Stimulated activated CD4-positive, alpha-beta T cell treated with anti-CD3 and anti-CD28 coated beads, TNF-alpha, amount 100 ng/mL, for 1 hour (primary cell): ENCODE measurements at places on chromosomes 16 and 17.

GRCh38 chr16:16133943-16134604 is 89.2 kb downstream of the ABCC6 start:
- DNase-seq = no peak

GRCh38 chr17:65564793-65565192 is 3.3 kb upstream of the AXIN2 start:
- DNase-seq = no peak

GRCh38 chr16:85696781-85697180 is 8.0 kb upstream of the GINS2 start:
- DNase-seq = no peak

GRCh38 chr17:49101054-49101534 is 31.5 kb upstream of the B4GALNT2 start:
- DNase-seq = no peak

DNA sequence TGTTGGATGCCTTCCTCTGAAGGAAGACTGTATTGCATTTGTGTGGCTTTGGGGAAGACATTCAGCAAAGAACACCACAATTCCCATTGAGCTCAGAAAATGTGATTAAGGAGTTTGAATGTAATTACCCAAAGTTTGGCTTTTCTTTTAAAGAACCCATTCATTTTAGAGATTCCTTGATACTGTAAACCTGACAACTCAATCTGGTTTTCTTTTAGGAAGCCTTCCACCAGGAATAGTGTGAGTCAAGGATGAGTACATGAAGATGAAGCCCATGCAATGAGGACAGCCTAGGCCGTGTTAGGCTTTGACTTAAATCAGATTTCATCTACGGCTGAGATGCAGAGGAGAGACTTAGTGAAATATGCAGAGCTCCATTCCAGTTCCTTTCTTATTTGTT is 271.7 kb upstream of the TBX2 start:
- no peak for DNase-seq

GRCh38 chr16:82954224-82954929 is 327.6 kb downstream of the CDH13 start:
- DNase-seq = no peak

DNA sequence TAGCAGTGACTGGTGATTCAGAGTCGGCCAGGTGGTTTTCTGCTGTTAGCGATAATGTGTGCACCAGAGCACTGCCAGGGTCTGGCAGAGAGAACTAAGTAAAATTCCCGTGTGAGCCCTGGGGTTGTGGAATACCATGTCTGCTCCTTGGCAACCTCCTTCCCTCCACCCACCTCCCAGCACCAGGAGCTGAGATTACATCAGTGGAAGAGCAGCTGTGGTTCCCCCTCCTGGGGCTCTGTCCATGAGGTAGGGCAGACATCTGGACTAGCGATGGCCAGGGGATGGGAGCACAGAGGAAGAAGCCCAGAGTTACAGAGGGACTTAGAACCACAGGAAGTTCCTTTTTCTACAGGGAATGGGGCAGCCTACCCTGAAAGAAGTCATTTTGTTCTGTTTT is 15.8 kb downstream of the CLEC10A start:
- DNase-seq = no peak

DNA sequence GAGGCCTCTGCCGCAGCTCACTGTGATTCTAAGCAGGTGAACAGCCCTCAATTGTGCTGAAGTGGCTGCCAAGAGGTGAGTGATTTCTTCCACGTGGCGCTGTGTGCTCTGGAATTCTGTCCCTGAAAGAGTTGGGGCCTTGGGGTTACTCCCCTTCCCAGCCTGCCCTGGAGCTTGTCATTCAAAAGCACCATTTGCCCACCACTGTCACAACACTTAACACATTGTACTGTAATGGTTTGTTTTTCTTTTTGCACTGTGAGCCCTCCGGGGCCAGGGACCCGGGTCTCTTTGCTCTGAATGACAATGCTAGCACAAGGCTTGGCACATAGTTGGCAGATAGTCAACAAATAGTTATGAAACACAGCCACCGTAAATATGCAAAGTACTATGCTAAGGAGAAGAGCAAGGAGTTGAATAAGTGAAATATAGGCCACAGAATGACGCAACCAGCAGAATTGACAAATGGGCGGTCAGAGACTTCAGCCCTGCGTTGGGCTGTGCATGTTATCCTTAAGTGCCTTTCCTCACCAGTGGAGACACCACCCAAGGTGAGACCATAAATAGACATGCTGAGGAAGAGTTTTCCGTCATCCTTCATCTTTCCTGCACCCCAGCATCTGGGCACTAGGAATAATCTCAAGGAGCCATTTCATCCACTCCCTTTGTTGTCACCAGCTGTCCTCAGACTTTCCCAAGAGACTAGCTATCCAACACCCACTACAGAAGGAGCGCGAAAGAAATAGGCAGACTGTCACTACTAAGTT is 112.0 kb upstream of the DNAH9 start:
- no peak for DNase-seq

- DNase-seq = no peak
These were observed at the start of gene TNFSF12 for GRCh38 chr17:7548585-7549400. Gene TNFSF12 (plus strand): TSS chr17:7549058. CDS start chr17:7549154, 96 bp downstream.

DNA sequence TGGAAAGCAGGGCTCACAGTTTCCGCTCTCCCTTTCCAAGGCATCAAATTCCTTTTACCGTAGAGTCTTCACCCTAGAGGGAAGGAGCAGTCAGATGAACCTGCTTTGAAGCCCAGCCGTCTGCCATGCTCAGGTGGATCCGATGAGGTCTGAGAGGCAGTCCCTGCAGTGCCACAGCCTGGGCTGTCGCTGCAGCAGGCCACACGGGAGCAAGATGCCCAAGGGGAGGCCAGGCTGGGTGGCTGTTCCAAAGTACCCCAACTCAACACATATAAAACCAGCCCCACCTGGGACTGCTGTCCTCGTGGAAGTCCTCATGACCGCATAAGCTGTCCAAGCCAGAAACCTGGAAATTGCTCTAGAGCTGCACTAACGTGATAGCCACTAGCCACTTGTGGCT is 4.9 kb upstream of the LIMD2 start:
- no peak for DNase-seq

DNA sequence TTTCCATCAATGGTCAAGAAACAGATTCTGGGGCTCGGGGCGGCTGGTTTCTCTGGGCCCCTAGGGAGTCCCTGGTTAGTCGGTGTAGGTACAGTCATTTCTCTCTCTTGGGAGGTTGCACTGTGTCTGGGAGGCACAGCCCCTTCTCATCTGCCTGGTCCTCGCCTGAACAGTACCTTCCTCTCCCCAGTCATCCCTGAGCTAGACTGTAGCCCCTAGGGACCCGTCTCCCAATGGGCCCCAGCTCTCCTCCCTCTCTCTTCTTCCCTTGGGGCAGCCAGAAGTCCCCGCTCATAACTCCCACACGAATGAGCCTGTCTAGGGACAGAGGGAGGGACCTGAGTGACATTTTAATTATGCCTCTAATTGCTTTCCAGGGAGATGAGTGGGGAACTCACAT is 20.2 kb upstream of the CPSF4L start:
- no peak for DNase-seq

DNA sequence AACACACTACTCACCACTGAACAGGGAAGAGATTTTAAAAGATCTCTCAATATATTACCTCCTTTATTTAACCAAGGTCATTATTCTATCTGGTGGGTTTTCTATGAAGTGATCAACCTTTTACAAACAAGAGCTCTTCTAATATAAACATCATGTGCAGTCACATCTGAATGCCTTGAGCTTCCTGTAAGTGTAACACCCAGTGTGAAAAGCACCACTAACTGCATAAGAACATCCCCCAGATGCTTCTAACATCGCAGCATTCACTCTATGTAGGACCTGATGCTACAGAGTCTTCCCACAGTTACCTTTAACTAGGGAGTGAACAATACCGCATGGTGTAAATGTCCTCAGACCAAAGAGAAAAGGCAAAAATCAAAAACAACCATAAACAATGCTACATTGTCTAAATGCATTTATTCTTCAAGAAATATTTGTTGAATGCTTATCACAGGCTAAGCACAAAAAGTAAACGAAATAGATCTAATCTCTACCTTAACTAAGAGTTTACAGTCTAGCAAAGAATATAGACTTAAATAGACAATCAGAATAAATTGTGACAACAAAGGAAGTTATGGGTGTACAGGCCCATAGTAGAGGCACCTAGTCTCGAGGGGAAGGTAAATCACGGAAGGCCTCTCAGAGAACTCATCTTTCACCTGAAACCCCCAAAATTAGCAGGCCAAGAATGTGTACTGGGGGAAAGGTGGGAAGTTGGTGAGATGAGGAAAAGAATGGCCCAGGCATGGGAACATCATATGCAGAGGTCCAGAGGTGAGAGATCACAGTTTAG is 16.2 kb downstream of the SKAP1 start:
- no peak for DNase-seq

GRCh38 chr17:57544401-57544800 is 200.7 kb downstream of the CCDC182 start:
- no peak for DNase-seq

DNA sequence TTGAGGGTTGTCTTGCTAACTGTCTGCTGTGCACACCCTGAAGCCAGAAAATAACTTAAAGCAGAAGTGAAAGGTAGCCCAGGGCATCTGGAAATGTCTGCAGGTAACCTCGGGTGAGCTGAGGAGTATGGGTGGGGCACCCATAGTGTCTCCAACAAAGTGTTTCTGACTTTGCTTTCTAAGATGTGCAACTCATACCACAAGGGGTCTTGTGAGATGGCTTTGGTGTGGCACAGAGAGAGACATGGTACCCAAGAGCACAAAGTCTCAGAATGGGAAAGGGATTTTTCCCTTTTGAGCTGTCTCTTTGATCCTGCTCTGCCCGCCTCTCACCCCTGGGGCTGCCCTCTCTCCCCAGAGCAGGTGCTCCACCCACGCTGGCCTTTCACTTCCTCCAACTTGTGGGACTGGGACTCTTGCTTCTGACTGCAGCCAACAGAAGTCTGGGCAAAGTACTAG is 6.9 kb downstream of the CHD9 start:
- no peak for DNase-seq

DNA sequence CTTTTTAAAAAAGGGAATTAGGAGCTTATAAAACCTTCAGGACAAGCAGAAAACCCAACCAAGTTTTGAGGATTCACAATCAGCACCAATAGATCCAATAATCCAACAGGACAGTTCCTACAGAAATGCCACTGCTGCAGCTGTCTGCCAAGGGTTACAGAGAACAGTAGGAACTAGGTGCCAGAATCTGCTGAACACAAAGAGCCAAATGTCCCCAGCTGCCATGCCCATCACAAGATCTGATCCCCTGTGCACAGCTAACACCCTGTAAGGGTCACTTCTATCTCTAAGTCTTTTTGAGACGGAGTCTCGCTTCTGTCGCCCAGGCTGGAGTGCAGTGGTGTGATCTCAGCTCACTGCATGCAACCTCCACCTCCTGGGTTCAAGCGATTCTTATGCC is 262.3 kb downstream of the STX8 start:
- no peak for DNase-seq

GRCh38 chr16:85239239-85239638 is 127.0 kb upstream of the CIBAR2 start:
- DNase-seq = no peak

- DNase-seq = no peak
These were observed 34.1 kb upstream of the NDRG4 start for GRCh38 chr16:58465817-58466216.

GRCh38 chr16:62638964-62639870 is 603.0 kb upstream of the CDH8 start:
- DNase-seq = no peak

DNA sequence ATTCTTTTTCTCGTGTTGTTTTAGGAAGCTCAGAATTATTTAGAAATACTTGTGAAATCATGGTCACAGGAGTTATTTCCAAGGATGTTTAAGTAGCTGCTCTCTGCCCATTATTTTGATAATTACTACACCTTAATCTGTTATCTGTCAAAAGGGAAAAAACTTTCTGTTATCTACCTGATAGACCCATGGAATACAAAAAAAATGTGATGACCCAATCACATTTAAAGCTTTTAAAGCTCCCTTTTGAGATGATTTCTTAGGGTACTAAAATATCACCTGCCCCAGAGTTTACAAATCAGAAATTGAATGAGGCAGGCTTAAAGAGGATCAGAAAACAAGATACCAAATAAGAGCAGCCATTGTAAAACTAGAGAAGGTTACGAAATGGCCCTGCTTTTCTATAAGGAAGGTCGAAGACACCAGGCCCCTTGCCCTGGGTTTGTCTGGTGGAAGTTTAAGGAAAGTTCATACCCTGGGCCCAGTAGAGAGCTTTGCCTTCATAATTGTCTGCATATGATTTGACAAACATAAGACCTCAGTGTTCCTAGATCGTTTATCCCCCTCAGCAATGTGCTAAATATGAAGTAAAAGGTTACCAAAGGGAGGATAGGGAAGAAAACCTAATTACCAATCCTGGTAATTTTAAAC is 149.9 kb upstream of the TBX2 start:
- DNase-seq = no peak

GRCh38 chr17:76867578-76868175 is 527 bp upstream of the MGAT5B start:
- DNase-seq = no peak

DNA sequence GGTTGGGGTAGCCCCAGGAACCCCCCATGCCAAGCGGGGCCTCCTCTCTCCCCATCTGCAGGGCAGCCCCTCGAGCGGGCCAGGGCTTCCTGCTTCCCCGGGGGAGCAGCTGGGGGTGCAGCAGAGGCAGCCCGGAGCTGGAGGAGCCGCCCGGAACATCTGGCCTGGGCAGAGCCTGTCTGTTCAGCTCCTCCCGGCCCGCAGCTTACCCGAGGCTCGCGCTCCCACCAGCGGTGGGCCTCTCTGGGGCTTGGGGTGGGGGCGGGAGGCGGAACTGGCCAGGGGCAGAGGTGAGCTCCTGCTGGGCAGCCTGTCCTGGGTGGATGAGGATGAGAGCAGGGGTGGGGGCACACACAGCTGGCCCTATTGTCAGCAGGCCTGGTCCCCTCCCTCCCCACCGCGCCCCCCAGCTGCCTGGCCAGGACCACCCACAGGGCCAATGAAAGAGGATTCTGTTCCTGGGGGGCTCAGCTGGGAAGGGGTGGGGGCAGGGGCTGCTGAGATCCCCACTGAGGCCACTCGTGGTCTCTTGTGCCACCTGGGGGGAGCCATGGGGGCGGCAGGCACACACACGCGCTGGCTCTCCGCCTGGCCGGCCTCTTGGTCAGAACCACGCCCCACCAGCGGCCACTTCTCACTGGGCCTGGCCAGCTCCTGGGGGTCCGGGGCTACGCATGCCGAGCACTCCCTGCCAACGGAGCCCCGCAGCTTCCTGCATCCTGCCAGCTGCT is 34.7 kb downstream of the BAHCC1 start:
- no peak for DNase-seq

GRCh38 chr16:49312389-49312985 is 30.8 kb upstream of the CBLN1 start:
- no peak for DNase-seq

DNA sequence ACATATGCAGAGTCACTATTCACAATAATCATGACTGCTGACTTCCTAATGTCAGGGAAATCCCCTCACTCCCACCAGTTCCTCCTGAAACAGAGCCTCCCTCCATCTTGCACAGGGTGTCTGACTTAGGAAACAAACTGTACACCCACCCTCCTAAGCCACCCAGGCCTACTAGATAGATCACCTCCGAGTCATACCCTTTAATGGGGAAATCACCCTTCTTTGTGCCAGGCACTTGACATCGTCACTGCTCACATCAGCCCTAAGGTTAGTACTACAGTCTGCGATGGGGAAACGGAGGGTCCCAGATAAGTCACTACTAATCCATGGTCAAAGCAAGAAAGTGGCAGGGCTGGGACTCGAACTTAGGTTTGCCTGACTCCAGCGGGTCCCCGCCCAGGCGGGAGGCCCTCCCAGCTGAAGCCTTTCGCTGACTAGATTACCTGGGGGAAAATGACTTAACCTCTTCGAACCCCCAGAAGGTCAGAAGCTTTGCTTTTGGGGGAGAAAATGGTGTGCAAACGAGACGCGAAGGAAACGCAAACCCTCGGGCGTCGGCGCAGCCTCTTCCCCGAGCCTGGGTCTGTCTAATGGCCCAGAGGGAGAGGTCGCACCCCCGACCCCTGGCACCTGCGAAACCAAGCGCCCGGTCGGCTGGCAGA is 3.4 kb upstream of the MLLT6 start:
- peak; percentile 69 for DNase-seq
